Left kidney (tissue), 8 donors: ENCODE measurements at places on chromosomes 6 and 20. TPM values are rescaled to one million over a fixed set of nuclear protein-coding genes. Genes with fewer than 3 reads are reported as not detected.

The MCCD1 gene
- 11.9 TPM for polyA plus RNA-seq

The RWDD2A gene
- polyA plus RNA-seq, result 8.3 TPM

DNA sequence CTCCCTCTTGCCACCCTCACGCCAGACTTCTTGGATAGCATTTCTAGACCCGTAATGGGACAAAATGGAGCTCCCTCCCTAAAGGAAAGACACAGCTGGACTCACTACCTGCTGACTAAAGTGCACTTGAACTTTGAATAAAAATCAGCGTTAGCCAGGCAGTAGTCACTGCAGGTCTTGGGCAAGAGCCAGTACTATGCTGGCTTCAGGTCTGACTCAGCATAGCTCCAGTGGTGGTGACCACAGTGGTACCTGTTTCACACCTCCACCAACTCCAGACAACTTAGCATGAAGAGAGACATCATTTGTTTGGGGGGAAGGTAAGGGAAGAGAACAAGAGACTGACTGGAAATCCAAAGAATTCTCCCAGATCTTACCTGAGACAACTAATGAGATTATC, 906.8 kb downstream of the GRIK2 start:
- no peak for DNase-seq

- DNase-seq, result peak; percentile 10
Observed at GRCh38 chr6:30411515-30412207, 66.7 kb downstream of the RPP21 start.

DNA sequence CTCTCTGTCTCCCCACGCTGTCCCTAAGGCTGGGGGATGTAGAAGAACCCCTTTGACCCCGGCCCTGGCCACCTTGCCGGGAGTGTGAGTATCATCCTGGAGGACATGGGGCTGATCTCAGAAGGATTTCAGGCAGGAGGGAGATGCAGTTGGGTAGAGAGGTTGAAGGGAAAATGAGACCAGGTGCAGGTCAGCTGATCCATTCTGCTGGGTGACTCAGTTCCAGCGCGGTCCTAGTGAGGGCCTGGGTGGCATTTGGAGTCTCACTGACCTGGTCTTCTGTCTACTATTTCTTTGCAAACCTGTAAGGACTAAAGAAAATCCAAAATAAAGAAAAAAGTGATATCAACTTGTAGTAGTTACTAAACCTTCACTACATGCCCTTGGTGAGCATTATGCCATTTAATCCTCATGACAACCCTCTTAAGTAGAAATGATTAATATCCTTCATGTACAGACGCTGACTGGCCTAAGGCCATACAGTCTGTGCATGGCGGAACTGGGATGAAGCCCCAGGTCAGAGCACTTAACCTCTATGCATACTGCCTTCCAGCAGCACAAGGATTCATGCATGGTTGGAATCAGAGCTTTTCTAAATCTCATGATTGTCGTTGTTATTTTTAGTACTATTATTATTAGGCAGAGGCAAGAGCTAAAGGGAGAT, 106.3 kb downstream of the ZDHHC14 start:
- DNase-seq, result no peak

- DNase-seq, result no peak
Observed at GRCh38 chr6:3484946-3485345, 28.1 kb upstream of the SLC22A23 start.

DNA sequence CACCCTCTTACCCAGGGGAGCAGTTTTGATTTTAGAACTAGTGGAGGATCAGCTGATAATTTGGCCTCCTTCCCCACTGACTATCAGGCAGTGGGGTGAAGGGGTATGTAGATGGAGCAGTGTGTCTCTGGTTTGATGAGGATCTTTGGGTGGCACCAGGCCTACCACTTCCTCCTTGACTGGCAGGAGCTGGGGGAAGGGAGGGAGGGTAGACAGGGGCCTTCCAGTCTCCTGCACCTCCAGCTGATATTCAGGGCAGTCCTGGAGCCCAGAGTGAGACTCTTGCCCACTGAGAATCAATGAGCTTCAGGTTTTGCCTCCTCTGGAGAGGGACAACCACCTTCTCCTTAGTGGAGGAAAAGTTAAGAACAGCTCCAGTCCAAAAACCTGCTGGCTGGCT, 3.2 kb downstream of the DEF6 start:
- no peak for DNase-seq
